Upper lobe of right lung (tissue), 1 donor: ENCODE measurements at places on chromosomes 5 and 9. TPM values are rescaled to one million over a fixed set of nuclear protein-coding genes. Genes with fewer than 3 reads are reported as not detected.

GRCh38 chr5:62111428-62111827 is 194.6 kb upstream of the KIF2A start:
- no peaks in the 10 kb centered on the region for H3K4me1 ChIP-seq
- no peaks in the 10 kb centered on the region for H3K27me3 ChIP-seq
- no peaks in the 10 kb centered on the region for H3K36me3 ChIP-seq
- no peak for DNase-seq

DNA sequence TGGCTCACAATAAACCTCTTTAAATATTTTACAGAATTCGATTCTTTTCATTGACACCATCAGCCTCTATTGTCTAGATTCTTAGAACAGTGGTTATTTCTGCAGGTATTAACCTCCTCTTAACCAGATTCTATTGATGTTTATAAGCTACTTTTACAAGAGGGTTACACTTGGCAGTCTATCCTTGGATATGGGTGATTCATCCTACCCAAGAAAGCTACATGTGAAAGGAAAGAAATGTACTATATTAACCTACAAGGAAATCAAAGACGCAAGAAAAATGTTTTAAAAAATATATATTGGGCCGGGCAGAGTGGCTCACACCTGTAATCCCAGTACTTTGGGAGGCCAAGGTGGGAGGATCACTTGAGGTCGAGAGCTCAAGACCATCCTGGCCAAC is 16.7 kb downstream of the SLC25A25 start:
- no peak for DNase-seq
- no peak overlapping the region for H3K27ac ChIP-seq
- H3K27me3 ChIP-seq: no peaks in the 10 kb centered on the region
- H3K4me1 ChIP-seq: peaks cover 37% of the 10 kb centered on the region
- H3K36me3 ChIP-seq: peaks cover 5% of the 10 kb centered on the region
- no peak overlapping the region for H3K4me3 ChIP-seq

DNA sequence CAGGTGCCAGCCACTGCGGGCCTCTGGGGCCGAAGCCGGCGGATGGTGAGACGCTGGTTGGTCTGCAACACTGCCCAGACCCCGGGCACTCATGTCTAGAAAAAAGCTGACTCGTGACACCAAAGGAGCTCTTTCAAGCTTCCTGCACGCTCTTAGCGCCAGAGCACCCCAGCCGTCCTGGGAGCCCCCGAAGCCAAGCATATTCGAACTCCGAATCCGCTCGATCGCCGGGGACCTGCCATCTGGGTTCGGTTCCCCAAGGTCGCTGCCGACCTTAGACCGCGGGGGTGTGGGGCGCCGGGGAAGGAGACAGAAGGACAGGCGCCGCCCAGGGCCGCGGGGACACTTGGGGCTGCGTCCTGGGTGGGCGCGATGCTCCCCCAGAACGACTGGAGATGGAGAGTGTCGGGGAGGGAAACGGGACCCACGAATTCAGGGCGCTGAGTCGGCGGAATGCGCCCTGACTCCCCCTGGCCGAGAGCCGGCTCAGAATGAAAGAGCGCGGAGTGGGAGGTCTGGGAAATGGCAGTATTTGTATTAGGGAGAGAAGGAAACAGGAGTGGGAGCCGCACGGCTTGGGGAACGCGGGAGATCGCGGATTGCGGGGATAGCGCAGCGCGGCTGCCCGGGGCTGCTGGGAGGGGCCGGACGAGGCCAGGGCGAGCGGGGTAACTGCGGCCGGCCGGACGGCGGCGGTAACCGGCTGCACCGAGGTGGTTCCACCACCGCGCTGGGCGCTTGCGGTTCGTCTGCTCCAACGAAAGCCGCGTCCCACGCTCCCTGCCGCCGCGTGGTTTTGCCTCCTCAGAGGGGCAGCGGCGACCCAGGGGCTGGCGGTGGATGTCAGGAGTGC is 20.1 kb upstream of the MARCHF6 start:
- peak; percentile 77 for DNase-seq
- H3K4me1 ChIP-seq: peaks cover 38% of the 10 kb centered on the region
- peak overlapping the region; percentile 21 for H3K27ac ChIP-seq

- no peaks in the 10 kb centered on the region for H3K4me1 ChIP-seq
- H3K27ac ChIP-seq: no peak overlapping the region
- H3K36me3 ChIP-seq: no peaks in the 10 kb centered on the region
- H3K4me3 ChIP-seq: no peak overlapping the region
Measured at GRCh38 chr9:28197653-28198052, 624.4 kb upstream of the C9orf72 start.

GRCh38 chr9:37963936-37964739 is 60.2 kb upstream of the SLC25A51 start:
- peak overlapping the region; percentile 81 for H3K27ac ChIP-seq
- DNase-seq: peak; percentile 89
- no peaks in the 10 kb centered on the region for H3K36me3 ChIP-seq
- no peak overlapping the region for H3K4me3 ChIP-seq

DNA sequence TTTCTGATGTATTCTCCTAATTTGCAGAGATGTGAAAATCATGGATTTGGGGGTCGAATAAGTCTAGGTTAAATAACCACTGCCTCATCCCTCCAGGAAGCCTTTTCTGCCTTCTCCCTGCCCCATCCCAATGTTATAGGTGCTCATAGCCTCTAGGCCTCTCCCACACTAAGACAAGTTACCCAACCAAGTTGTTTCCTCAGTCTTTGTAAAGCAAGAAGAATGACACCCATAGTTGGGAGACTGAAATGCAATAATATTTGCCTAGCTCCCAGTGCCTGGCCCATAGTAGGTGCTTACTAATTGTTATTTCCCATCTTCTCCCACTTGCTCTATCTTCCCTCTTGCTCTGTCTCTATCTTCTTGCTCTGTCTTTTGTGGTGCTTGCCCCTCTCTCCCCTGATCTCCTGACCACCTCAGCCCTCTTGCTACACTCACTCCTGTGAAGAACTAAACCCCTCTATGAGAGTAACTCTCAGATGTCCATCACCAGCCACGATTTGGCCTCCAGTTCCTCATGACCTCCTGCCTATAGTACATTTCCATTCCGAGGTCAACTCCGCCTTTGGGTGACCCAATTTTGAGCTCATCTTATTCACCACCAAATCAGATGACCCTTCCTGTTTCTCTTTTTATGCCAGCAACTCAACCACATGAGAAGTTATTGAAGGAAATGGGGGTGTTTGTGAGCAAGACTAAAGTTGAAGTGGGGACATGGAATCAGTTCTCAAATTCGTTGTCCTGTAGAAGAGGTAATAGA is 7.0 kb downstream of the AFAP1L1 start:
- H3K27me3 ChIP-seq: no peaks in the 10 kb centered on the region
- no peak overlapping the region for H3K4me3 ChIP-seq
- DNase-seq: no peak
- H3K36me3 ChIP-seq: no peaks in the 10 kb centered on the region

DNA sequence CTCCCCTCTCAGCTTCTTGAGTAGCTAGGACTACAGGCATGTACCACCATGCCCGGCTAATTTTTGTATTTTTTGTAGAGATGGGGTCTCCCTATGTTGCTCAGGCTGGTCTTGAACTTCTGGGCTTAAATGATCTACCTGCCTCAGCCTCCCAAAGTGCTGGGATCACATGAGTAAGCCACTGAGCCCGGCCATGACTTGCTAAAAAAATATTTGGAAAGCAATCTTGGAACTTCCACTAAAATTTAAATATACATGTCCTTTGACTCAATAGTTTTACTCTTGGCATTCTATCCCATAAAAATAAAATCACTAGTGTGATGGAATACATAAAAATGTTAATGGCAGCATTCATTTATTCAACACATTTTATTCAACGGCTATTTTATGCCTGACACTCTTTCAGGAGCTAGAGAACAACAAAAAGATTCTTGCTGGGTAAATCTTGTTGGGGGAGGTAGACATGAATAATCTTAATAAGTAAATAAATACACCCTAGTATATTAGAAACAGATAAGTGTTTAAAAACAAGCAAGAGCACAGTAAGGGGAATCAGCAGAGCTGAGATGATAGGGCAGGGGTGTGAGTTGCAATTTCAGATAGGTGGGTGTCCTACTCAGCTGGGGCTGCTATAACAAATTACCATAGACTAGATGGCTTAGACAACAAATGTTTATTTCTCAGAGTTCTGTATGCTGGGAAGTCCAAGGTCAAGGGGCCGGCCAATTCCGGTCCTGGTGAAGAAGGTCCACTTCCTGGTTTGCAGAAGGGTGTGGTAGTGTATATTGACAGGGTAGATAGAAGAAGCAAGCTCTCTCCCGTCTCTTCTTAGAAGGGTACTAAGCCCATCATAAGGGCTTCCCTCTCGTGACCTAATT is 50.7 kb downstream of the KCNV2 start:
- no peak overlapping the region for H3K4me3 ChIP-seq
- H3K27me3 ChIP-seq: no peaks in the 10 kb centered on the region

- H3K36me3 ChIP-seq: no peaks in the 10 kb centered on the region
- no peak overlapping the region for H3K27ac ChIP-seq
- no peak for DNase-seq
- H3K27me3 ChIP-seq: no peaks in the 10 kb centered on the region
- no peaks in the 10 kb centered on the region for H3K4me1 ChIP-seq
Measured at GRCh38 chr5:820245-820644, 30.5 kb downstream of the ZDHHC11 start.

DNA sequence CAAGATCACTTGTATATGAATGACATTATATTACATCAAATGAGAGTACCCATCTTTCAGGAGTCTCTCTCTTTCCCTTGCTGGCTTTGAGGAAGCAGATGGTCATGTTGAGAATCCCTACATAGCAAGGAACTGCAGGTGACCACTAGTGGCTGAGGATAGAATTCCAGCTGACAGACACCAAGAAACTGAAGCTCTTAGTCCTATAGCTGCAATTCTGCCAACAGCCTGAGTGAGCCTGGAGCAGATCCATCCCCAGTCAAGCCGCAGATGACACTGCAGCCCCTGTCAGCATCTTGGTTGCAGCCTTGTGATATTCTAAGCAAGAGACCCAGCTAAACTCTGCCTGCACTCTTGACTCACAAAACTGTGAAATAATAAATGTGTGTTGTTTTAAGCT is 531.5 kb downstream of the CSNK1G3 start:
- H3K27me3 ChIP-seq: no peaks in the 10 kb centered on the region
- H3K4me3 ChIP-seq: no peak overlapping the region
- no peaks in the 10 kb centered on the region for H3K4me1 ChIP-seq
- no peak for DNase-seq

DNA sequence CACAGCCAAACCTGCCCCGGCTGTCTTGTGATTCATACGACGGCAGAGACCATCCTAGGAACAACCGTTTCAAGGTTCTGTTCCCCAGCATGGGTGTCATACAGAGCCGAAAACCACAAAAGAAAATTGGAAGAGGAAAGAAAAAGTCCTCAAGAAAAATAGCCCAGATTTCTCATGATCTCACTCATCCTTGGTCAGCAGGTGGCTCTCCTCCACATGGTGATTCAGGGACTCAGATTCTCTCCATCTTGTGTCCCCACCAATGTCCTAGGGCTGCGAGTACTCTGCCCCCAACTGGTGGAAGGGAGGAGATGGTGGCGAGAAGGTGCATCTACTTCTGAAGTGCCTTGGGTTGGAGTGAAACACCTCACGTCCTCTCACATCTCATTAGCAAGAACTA is 25.6 kb downstream of the PDZD2 start:
- H3K4me3 ChIP-seq: no peak overlapping the region
- no peak for DNase-seq
- no peaks in the 10 kb centered on the region for H3K4me1 ChIP-seq
- no peak overlapping the region for H3K27ac ChIP-seq
- H3K27me3 ChIP-seq: no peaks in the 10 kb centered on the region
- H3K36me3 ChIP-seq: no peaks in the 10 kb centered on the region

- H3K36me3 ChIP-seq: no peaks in the 10 kb centered on the region
- DNase-seq: no peak
- no peak overlapping the region for H3K4me3 ChIP-seq
- H3K27ac ChIP-seq: no peak overlapping the region
- no peaks in the 10 kb centered on the region for H3K27me3 ChIP-seq
Measured at GRCh38 chr5:163874431-163874830, 369.0 kb downstream of the MAT2B start.

DNA sequence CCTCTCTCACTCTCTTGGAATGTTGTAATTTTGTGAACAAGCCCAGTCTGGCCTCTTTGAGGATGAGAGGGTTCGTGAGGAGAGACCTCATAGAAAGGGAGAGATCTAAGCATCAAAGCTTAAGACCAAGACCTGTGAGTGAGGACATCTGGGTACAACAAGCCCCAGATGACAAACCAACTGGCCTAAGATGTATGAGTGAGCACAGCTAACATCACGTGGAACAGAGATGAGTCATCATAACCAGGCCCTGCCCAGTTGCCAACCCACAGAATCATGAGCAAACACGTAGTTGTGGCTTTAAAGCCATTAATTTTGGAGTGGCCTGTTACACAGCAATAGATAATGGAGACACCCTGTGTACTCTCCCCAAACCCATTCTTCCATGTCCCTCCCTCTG is 439.1 kb upstream of the KIF2A start:
- H3K4me1 ChIP-seq: no peaks in the 10 kb centered on the region
- H3K27ac ChIP-seq: no peak overlapping the region
- no peaks in the 10 kb centered on the region for H3K36me3 ChIP-seq
- DNase-seq: no peak

DNA sequence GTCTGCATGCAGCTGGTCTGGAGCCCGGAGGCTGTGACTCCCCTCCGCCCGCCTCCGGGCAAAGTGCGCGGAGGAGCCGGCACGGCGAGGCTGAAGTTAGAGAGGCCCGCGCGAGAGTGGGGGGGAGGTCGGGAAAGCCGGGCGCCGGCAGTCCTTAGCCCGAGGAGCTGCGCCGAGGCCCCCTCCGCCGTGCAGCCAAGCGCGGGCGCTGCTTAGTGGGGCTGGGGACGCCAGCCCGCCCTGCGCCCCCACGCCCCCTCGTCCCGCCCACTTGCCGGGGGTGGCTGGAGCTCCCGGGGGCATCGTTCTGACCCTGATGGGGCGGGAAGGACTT is 403 bp downstream of the NINJ1 start:
- no peaks in the 10 kb centered on the region for H3K36me3 ChIP-seq
- H3K4me3 ChIP-seq: peak overlapping the region; percentile 91
- DNase-seq: peak; percentile 88
- H3K27me3 ChIP-seq: no peaks in the 10 kb centered on the region

DNA sequence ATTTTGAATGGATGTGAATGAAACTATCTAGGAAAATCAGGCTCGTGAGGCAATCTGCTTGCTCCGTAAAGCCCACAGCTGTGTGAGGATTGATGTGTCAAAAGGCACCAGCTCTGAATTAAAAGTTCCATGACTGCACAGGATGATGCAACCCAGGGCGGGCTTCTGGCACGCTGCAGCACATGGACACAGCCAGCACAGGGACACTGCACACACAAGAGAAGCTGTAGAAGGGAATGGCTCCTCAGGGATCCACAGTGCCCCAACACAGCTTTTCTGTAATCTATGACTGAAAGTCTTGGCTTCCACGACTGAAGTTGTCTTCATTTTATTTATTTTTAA is 151.0 kb downstream of the GCNT1 start:
- peak; percentile 67 for DNase-seq
- H3K36me3 ChIP-seq: no peaks in the 10 kb centered on the region
- no peaks in the 10 kb centered on the region for H3K4me1 ChIP-seq
- H3K27ac ChIP-seq: no peak overlapping the region
- no peaks in the 10 kb centered on the region for H3K27me3 ChIP-seq

GRCh38 chr5:147882586-147883313 is 4.2 kb downstream of the SCGB3A2 start:
- H3K4me3 ChIP-seq: no peak overlapping the region
- DNase-seq: no peak
- H3K27ac ChIP-seq: no peak overlapping the region

The PCDHGA10 gene
- total RNA-seq: 6.2 TPM

The PRRT1B gene
- total RNA-seq: 3.9 TPM

The SCGB3A2 gene
- total RNA-seq: 186 TPM
